Testis (tissue), 5 donors: ENCODE measurements at places on chromosomes 5 and 9. TPM values are rescaled to one million over a fixed set of nuclear protein-coding genes. Genes with fewer than 3 reads are reported as not detected.
A peak's percentile ranks its signal among the peaks of the same experiment; 100 is the strongest.

Gene ARL14EPL
- total RNA-seq, result not detected

Gene PCDHAC2
- 15.5 TPM for total RNA-seq

Gene PCDHA5
- 1.0 TPM for total RNA-seq

Gene DNAJA1
- 146 TPM for total RNA-seq

GRCh38 chr5:101473483-101473882 is 570.4 kb upstream of the ST8SIA4 start:
- no peak overlapping the region for H3K27ac ChIP-seq
- DNase-seq, result no peak
- no peaks in the 10 kb centered on the region for H3K27me3 ChIP-seq
- H3K4me1 ChIP-seq, result no peaks in the 10 kb centered on the region

DNA sequence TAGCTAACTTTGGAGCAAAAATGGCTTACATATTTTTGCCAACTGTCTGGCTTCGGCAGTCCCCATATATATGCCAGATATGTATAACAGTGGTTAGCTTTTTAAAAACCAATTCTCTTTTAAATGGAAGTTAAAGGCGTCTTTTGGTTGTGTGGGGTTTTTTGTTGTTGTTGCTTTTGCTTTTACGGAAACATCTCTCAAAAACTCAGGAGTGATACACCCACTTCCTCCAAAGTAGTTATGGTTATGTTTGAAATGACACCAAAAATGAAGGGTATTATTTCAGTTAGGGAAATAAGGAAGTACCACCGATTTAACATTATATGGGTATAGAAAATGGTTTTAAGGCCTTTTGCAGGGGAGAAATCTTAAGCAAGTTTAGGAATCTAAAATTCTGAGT is 2.3 kb downstream of the CNOT8 start:
- no peaks in the 10 kb centered on the region for H3K36me3 ChIP-seq
- H3K27ac ChIP-seq, result peak overlapping the region; percentile 100
- peaks cover 37% of the 10 kb centered on the region for H3K4me1 ChIP-seq
- no peak for DNase-seq

- no peaks in the 10 kb centered on the region for H3K4me1 ChIP-seq
- no peaks in the 10 kb centered on the region for H3K36me3 ChIP-seq
- H3K27me3 ChIP-seq, result no peaks in the 10 kb centered on the region
- H3K27ac ChIP-seq, result peak overlapping the region; percentile 20
- no peak overlapping the region for H3K4me3 ChIP-seq
Observed at GRCh38 chr5:44538797-44539601, 149.8 kb upstream of the FGF10 start.

- no peaks in the 10 kb centered on the region for H3K27me3 ChIP-seq
- DNase-seq, result peak; percentile 54
- H3K4me1 ChIP-seq, result peaks cover 46% of the 10 kb centered on the region
- no peaks in the 10 kb centered on the region for H3K36me3 ChIP-seq
Observed at GRCh38 chr9:96156171-96156974, 145.6 kb downstream of the HSD17B3 start.

DNA sequence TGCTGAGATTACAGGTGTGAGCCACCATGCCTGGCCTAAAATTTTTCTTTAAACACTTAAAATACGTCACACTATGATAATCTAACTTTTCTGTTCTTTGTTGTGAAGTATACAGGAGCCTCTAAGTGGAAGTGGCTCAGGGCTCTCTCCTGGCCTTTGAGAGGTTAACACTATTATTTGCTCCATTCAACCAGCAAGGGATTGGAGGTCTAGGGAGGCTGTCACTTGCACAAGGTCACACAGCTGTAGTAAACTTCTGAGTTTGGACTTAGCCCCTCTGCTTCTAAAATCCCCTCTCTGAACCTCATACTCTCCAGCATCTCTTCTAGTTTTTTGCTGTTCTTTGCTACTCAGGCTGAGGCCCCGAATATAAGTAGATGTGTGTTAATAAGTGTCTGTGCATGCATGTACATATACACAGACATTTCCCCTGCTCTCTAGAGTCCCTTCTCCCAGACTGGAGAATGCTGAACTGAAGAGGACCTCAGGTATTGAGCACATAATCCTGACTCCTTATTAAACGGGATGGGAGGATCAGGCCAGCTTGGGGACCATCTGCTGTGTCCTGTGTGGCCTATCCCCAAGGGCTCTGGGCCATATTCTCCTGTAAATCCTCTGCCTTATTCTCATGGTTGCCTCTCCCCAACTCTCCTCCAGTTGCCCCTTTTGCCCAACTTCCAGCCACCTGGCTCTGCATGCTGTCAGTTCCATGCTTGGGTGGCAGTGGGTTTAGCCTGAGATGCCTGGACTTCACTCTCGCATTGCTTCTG is 87.0 kb upstream of the SPRY4 start:
- H3K4me1 ChIP-seq, result no peaks in the 10 kb centered on the region
- H3K4me3 ChIP-seq, result no peak overlapping the region

DNA sequence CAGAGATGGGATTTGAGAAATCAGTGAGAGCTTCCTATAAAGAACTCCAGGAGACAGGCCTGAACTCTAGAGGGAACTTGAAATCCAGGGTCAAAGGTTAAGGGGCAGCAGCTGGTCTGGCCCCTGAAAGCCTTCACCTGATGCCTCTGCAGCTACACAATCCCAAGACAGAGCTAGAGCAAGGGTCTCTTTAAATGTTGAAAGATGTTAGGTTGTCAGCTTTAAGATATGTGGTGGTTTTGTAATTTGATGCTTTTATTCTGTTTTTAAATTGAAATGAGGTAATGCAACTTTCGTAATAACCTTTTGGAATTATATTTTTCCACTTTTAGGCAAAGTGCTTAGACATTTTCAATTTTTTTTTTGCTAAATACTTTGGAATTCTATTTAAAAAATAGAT is 2.4 kb downstream of the SOWAHA start:
- no peak overlapping the region for H3K4me3 ChIP-seq
- H3K36me3 ChIP-seq, result no peaks in the 10 kb centered on the region
- no peak overlapping the region for H3K27ac ChIP-seq

GRCh38 chr5:32098890-32099310 is 75.2 kb downstream of the GOLPH3 start:
- H3K27me3 ChIP-seq, result no peaks in the 10 kb centered on the region
- H3K27ac ChIP-seq, result peak overlapping the region; percentile 82
- peaks cover 24% of the 10 kb centered on the region for H3K4me1 ChIP-seq
